ENCODE measurements at places on chromosomes 4 and X.

GRCh38 chr4:137070614-137071013, 461.7 kb downstream of the PCDH18 start:
- no peak for DNase-seq

GRCh38 chrX:46330513-46330912, 214.7 kb downstream of the ZNF674 start:
- DNase-seq, result no peak

DNA sequence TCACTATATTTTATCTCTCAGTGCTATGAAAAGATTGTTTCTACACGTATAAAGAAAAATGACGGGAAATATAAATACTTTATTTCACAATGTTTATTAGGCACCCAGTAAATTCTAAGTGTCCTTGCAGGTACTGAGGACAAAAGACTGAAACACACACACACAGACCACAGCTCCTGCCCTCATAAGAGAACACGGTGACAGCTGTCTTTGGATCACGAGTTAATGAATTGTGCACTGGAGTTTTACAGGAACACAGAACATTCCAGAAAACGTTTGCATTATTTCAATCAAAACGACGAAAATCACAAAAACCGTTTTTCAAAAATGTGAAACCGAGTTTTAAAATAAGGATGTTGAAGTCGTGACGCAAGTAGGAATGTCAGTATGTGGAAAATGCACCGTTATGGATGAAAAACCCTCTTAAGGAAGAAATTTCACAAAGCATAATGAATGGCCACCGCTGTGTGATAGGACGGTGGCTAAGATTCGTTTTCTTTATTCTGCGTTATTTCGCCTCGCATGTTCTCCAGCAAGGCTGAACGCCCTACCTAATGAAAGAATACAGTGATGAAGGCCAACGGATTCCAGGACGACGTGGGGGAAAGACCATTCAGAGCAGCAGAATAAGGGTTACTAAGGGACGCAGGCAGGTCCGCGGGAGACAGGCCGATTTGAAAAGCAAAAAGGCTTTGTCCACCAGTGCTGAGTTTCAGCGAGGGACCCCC, 24.2 kb downstream of the FAM156A start:
- DNase-seq, result no peak

GRCh38 chr4:166435449-166435848, 562.4 kb downstream of the TLL1 start:
- no peak for DNase-seq

- DNase-seq, result peak; percentile 73
These were observed 4.6 kb upstream of the MAD2L1 start for GRCh38 chr4:120071192-120071795.

GRCh38 chr4:119227690-119228089, 15.2 kb downstream of the USP53 start:
- no peak for DNase-seq

- DNase-seq, result no peak
These were observed 75.7 kb upstream of the DDX3X start for GRCh38 chrX:41258226-41258625.

DNA sequence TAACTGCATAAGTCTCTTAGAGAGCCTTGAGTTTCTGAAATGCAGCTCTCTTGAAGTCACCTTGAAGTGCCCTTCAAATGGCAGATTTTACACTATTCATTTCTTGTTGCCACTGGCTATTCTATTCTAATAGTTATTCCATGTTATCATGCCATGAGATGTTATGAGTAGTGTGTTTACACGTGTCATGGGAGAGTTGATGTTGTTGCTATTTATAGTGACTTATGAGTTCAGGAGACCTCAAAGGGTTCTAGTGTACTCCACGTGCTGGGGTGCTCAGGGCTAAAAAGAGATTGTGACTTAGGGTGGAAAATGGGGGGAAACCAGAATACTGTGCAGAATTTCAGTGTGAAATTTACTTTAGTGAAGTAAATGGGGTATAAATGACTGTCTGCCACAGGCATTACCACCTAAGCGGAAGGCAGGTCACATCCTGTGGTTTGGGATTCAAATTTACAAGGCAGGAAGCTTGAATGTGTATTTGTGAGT, 77.1 kb upstream of the SLC4A4 start:
- no peak for DNase-seq

Measured in cerebellar cortex (tissue), 1 donor.